Globus pallidus (tissue), 1 donor: ENCODE measurements at places on chromosomes 16 and 17.

- no peak for DNase-seq
Measured at GRCh38 chr17:14352136-14352535, 51.3 kb downstream of the HS3ST3B1 start.

- DNase-seq: no peak
Measured at GRCh38 chr16:17780181-17780580, 309.4 kb upstream of the XYLT1 start.

DNA sequence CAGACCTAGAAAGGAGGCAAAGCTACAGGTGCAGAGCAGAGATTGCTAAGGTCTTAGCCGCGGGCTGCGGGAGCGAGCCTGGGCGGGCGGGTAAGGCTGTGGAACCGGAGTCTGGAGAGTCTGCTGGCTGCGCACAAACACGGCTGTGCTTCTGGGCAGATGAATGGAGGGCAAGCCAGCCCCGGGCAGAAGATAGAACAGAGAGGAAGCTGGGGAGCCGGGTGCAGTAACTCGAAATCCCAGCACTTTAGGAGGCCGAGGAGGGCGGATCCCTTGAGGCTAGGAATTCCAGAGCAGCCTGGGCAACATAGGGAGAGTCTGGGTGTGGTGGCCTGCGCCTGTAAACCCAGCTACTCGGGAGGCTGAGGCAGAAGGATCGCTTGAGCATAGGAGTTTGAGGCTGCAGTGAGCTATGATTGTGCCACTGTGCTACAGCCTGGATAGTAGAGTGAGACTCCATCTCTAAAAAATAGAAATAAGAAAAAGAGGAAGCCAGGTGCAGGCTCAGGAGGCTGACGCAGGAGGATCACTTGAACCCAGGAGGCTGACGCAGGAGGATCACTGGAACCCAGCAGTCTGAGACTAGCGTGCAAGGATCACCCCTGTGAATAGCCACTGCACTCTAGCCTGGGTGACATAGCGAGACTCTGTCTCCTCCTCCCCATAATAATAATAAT lies 56.3 kb downstream of the PITPNC1 start:
- DNase-seq: no peak

GRCh38 chr16:12220766-12221165 lies 244.2 kb downstream of the SNX29 start:
- no peak for DNase-seq

DNA sequence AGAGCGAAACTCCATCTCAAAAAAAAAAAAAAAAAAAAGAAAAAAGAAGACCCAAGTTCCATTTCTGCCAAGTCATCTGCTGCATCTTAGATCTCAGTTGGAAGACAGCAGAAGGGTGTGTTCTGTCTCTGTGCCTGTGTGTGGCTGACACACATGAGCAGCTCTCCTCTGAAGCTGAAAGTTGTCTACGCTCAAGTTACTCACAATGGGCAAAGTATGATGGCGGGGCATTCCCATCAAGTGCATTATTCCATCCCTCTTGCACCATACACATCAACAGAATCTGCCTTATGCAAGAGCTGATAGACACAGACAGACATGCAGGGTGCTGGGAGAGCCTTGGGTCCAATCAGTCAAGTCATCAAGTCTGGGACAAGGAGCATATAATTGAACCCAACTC lies 402.2 kb downstream of the XYLT1 start:
- DNase-seq: no peak

DNA sequence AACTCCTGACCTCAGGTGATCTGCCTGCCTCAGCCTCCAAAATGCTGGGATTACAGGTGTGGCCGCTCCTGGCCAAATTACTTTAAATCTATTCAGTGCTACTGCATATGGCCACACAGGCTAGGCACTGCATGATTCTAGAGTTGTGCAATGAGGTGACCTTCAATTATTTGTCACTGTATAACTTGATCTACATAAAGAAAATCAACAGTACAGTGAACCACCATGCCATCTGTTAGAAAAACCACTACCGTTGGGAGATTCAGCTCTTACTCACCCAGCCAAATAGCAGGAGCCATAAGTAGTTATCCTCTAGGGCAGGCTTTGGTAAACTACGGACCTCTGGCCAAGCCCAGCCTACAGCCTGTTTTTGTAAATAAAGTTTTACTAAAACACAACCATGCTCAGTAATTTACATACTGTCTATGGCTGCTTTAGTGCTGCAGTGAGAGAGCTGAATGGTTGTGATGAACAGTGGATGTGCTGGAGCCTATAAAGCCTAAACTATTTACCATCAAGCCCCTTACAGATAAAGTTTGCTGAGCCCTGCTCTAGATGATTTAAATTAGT lies 40.7 kb upstream of the TANC2 start:
- no peak for DNase-seq

GRCh38 chr16:85424260-85425073 lies 188.7 kb upstream of the GSE1 start:
- no peak for DNase-seq

DNA sequence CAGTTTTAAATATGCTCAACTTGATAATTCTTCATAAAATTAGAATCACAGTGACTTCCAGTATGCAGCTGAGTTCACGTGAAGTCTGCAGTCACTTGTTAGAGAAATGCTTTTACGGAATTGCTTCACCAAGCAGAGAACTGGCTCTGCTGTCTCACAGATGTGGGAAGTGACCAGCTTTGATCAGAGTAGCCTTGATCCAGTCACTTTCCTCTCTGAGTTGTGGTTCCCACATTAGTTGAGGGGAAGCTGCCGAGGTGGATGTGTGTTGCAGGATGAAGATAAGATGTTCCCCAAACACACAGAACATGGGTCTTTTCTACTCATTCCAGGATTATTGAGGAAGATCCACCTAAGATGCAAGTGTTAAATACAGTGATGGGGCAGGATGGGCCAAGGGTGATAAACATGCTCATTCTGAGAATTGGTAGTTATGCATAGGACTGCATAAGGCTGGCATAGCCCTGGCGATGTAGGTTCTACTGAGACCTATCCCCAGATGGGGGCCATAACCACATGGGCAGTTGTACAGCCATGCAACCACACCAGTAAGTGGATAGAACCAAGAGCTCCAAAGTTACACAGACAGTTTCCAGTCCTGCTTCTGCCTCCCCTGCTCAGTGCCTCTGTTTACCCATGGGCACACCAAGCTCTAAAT lies 168.9 kb upstream of the MAF start:
- DNase-seq: no peak

DNA sequence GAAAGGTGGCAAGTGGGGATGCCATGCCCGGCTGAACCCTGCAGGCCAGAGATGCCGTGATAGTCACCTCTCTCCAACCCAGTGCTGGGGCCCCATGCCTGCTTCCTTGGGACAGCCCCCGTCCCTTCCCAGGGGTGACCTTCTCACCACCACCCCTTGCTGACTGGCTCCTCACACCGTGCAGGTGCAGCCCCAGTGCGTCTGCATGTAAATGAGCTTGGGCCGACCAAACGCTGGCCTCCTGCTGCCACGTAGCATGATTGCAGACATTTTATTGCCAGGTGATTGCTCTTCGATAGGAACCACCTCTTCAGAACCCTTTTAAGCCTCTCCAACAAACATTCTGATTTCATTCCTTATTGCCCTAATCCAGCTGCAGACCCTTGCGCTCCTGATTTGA lies 32.5 kb downstream of the ASIC2 start:
- DNase-seq: no peak

GRCh38 chr16:81650982-81651562 lies 128.0 kb upstream of the PLCG2 start:
- DNase-seq: no peak

DNA sequence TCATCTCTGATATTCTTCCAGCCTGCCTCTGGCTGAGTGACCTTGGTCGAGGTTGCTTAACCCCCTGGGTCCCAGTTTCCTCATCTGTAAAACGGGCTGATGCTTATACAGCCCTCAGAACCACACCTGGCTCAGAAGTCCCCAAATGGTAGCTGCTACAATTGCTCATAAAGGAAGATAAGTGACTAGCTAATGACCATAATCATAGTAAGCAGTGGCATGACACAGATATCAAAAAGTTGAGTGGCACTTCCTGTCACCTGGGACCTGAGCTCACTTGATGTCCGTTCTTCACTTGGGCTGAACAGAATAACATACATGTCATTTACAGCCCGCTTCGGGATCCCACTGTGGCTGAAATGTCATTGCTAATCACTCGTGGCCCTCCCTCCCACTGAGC lies 1.8 kb downstream of the MGRN1 start:
- DNase-seq: no peak

DNA sequence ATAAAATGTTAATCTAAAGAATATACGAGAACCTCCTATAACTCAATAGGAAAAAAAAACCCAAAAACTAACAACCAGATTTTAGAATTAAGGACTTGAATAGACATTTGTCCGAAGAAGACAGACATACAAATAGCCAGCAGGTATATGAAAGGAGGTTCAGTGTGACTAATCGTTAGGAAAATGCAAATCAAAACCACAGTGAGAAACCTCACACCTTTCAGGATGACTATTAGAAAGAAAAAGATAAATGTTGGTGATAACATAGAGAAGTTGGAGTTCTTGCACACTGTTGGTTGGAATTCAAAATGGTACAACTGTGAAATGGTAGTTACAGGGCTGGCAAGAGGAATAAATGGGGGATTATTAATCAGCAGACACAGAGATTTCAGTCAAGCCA lies 339.0 kb downstream of the TMEM114 start:
- no peak for DNase-seq

DNA sequence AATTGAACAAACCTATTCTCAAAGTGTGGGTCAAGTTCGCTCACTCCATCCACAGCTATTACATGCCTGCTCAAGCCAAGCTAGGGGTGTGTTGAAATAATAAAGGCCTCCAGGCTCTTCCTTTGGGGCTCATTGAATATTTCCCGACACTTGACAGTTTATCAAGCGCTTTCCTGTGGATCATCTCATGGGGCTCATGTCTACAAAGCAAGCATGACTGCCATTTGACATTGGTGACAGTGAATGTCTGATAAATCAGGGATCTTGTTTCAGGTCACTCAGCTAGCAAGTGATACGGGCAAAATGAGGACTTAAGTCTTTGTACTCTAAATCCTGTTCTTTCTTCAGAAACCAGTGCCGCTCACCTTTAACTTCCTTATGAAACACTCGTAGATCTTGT lies 542.6 kb downstream of the TOX3 start:
- no peak for DNase-seq

DNA sequence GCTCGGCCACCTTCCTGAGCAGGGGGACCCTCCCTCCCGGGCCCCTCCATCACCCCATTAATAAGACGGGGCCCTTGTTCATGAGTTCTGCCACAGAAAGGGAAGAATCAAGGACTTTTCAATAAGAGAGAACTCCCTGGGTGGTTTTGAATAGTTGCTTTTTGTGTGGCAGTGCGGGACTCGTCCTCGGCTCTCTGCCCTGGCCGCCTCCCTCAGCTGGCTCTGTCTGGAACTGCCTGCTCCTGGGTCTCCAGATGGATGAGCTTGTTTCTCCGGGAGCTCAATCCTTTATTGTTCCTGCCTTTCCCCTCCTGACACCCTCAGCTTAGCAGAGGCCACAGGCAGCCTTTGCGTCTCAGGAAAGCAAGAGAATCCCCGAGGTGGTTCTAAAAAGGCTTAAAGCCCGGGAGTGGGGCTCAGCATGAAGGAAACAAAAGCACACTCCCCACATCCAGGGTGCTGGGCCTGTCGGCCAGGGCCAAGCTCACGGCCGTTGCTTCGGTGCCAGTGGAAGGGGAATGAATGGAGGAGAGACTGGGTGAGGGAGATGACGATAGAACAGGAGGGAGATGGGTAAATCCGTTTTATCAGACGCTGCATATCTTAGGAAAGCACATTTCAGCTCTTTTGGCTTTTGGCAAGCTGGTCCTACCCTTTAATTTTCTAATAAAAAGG lies 60.2 kb downstream of the RAI1 start:
- DNase-seq: peak; percentile 94

DNA sequence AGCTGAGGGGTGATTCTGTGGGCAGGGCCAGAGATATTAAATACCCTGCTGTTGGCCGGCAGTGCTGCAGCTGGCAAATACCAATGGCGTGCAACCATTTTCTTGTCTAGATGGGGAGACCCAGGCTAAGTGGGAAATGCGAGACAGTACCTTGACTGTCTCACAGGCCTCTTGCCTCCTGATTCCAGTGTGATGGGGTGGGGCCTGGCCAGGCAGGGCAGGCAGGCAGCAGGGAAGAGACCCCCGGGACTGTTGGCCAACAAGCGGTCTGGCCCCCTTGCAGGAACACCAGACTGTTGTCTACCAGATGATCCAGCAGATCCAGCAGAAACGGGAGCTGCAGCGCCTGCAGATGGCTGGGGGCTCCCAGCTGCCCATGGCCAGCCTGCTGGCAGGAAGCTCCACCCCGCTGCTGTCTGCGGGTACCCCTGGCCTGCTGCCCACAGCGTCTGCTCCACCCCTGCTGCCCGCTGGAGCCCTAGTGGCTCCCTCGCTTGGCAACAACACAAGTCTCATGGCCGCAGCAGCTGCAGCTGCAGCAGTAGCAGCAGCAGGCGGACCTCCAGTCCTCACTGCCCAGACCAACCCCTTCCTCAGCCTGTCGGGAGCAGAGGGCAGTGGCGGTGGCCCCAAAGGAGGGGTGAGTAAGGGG lies 5.7 kb upstream of the CISD3 start:
- peak; percentile 94 for DNase-seq

DNA sequence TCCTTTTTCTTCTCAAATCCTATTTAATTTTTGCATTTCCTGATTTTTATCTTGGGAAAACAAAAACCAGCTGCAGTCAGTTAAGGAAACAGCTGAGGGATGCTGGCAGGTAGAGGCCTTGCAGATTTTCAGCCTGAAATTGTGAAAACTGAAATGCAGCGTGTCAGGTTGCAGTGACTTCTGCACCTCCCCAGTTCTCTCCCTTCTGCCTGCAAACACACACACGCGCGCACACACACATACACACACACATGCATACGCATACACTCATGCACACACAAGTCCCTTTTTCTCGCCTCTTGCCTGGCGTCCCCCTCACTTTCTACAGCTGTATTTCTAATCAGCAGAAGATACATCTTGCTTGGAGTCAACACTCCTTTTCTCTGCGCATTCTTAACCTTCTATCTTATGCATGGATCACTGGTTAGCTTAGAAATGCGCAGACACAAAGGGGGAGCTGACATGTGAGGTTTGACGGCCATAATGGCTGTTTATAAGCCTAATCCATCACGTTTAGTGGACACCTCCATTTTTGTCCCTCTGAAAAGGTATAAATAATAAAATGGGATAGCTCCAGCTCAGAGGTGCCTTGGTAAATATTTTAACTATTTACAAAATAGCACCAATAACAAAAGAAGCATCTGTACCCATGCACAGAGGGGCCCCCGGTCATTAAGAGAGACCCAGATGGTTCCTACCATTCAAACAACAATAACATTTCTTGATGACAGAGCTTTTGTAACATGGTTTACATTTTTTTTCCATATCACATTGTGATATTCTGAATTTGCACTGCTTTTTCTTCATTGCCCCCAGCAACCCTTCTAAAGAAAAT lies 392.1 kb upstream of the SALL1 start:
- DNase-seq: no peak

GRCh38 chr17:56468840-56469239 lies 124.7 kb upstream of the NOG start:
- DNase-seq: no peak

DNA sequence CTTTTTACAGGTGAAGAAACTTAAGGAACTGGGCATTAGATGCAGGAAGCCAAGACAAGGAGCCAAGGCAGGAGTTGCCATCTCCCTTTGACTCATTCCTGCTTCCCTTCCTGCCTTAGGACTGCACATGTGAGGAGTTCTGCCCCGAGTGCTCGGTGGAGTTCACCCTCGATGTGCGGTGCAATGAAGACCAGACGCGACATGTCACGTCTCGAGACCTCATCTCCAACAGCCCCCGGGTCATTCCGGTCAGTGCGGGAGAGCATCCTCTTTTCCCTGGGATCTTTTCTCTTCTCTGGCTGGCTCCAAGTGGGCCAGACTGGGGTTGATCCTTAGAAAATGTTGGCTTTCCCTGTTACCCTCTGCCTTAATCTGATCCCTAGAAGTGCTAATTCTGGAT lies 6.6 kb downstream of the POLR2C start:
- DNase-seq: no peak

GRCh38 chr16:3036726-3037315 lies at the start of gene BICDL2:
Gene BICDL2 (minus strand): TSS chr16:3036944. CDS start chr16:3035496, 1,448 bp downstream.
- no peak for DNase-seq
